Stimulated activated CD4-positive, alpha-beta T cell treated with anti-CD3 and anti-CD28 coated beads, Interleukin-4, amount 100 ng/mL, for 4 hours (primary cell): ENCODE measurements at places on chromosomes 2 and 18.

GRCh38 chr18:434410-434809 is 66.1 kb downstream of the COLEC12 start:
- DNase-seq, result no peak

GRCh38 chr2:207905546-207905945 is 119.8 kb downstream of the PLEKHM3 start:
- DNase-seq, result no peak

DNA sequence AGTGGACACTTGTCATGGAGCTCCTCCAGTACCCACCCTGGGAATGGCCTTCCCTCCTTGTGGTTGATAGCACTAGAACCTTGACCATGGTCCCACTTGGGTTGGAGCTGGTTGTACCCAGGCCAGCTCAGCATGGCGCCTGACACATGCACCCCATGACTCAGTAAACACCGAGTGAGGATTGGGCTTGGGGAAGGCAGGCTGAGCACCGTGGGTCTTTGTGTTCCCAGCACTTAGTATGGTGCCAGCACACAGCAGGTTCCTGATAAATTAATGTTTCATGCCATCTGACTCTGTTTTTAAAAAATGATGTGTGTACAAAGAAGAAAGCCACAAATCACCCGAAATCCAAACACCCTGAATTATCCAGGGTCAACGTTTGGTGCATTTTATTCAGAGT is 69.8 kb downstream of the CIB4 start:
- no peak for DNase-seq

- peak; percentile 16 for DNase-seq
These were observed 131.5 kb downstream of the ATP9B start for GRCh38 chr18:79200546-79201268.

DNA sequence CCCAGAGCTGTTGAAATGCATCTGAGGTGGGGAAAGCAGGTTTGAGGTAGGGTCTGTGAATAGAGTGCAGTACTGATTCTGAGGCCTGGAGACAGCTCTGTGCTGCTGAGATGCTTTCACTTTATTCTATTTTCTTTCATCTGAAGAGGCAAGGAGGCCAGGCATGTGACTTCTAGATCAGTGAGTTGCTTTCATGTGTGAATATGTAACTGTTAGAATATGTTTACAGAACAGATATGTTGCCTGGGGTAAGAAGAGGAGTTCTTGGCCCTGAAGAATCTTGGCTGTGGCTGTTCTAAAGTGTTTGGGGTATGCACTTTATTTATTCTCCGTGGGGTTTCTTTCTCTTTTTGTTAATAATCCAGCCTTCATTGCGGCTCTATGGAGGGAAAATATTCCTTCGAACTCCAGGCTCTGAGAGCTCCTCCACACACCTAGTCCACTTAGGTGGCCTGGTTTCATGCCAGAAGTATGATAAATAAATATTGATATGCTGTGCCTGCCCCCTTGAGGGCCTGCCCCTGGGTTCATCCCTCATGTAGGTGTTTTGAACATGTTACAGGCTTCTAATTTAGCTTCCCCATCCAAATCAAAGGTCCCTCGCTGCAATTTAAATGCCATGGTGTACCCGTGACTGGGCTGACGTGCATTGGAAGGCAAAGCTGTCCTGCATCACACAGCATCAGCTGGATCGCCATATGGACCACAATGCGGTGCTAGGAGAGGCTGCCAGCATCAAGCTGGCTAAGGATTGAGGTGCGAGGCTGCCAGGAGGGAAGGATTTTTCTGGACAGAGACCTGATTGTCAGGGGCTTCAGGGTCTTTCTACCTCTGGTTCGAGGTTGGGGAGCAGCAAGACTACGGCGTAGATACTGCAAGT is 102.9 kb downstream of the PRKCE start:
- no peak for DNase-seq
